Stomach (tissue), 19 donors: ENCODE measurements at places on chromosomes 5 and 9. TPM values are rescaled to one million over a fixed set of nuclear protein-coding genes. Genes with fewer than 3 reads are reported as not detected.

The CLIC3 gene
- total RNA-seq = not detected

- no peaks in the 10 kb centered on the region for H3K36me3 ChIP-seq
- no peaks in the 10 kb centered on the region for H3K4me1 ChIP-seq
- H3K4me3 ChIP-seq = no peak overlapping the region
Observed at GRCh38 chr5:7548596-7548995, 152.7 kb downstream of the ADCY2 start.

DNA sequence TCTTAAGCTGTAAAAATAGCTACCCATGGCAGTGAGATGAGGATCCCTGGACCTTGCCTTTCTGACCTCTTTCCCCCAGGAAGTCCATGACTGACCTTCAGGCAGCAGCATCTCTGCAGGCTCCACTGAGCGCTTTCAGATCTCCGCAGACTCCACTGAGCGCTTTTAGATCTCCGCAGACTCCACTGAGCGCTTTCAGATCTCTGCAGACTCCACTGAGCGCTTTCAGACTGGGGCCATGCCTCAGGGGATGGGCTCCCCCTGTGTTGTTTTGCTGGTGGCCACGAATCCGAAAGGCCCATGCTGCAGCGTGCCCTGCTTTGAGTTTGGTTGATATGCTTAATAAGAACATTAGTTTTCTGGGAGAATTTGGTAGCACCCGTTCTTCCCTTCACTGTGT lies 254.2 kb downstream of the FANCC start:
- no peak overlapping the region for H3K4me3 ChIP-seq
- DNase-seq = no peak
- peaks cover 39% of the 10 kb centered on the region for H3K36me3 ChIP-seq
- no peaks in the 10 kb centered on the region for H3K27me3 ChIP-seq
- peak overlapping the region; percentile 82 for H3K27ac ChIP-seq

GRCh38 chr5:16453609-16454008 lies 12.0 kb downstream of the ZNF622 start:
- no peaks in the 10 kb centered on the region for H3K27me3 ChIP-seq
- H3K27ac ChIP-seq = no peak overlapping the region
- H3K4me1 ChIP-seq = peaks cover 8% of the 10 kb centered on the region
- no peak for DNase-seq
- H3K36me3 ChIP-seq = peaks cover 91% of the 10 kb centered on the region
- no peak overlapping the region for H3K4me3 ChIP-seq

DNA sequence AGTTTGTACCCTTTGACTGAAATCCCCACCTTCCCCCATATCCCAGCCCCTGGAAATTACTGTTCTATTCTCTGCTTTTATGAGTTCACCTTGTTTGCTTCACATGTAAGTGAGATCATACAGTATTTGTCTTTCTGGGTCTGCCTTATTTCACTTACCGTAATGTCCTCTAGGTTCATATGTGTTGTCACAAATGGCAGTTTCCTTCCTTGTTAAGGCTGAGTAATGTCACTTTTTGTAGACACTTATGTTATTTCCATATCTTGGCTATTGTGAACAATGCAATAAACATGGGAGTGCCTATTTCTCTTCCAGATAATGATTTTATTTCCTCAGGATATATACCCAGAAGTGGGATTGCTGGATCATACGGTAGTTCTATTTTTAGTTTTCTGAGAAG lies 272.3 kb downstream of the MRPS30 start:
- H3K36me3 ChIP-seq = no peaks in the 10 kb centered on the region
- no peaks in the 10 kb centered on the region for H3K27me3 ChIP-seq
- H3K27ac ChIP-seq = no peak overlapping the region
- DNase-seq = no peak
- no peak overlapping the region for H3K4me3 ChIP-seq

GRCh38 chr5:73996151-73996755 lies 370.3 kb downstream of the ARHGEF28 start:
- no peak for DNase-seq
- no peaks in the 10 kb centered on the region for H3K27me3 ChIP-seq
- H3K4me1 ChIP-seq = no peaks in the 10 kb centered on the region
- no peak overlapping the region for H3K4me3 ChIP-seq
- no peaks in the 10 kb centered on the region for H3K36me3 ChIP-seq

GRCh38 chr9:99592834-99593574 lies 228.7 kb upstream of the NR4A3 start:
- H3K27ac ChIP-seq = no peak overlapping the region
- H3K4me3 ChIP-seq = no peak overlapping the region
- H3K27me3 ChIP-seq = no peaks in the 10 kb centered on the region
- H3K4me1 ChIP-seq = no peaks in the 10 kb centered on the region

- H3K36me3 ChIP-seq = no peaks in the 10 kb centered on the region
- no peak overlapping the region for H3K4me3 ChIP-seq
- H3K27me3 ChIP-seq = no peaks in the 10 kb centered on the region
- H3K27ac ChIP-seq = no peak overlapping the region
- no peaks in the 10 kb centered on the region for H3K4me1 ChIP-seq
- no peak for DNase-seq
Observed at GRCh38 chr5:92850886-92851285, 730.1 kb downstream of the NR2F1-AS1 start.

DNA sequence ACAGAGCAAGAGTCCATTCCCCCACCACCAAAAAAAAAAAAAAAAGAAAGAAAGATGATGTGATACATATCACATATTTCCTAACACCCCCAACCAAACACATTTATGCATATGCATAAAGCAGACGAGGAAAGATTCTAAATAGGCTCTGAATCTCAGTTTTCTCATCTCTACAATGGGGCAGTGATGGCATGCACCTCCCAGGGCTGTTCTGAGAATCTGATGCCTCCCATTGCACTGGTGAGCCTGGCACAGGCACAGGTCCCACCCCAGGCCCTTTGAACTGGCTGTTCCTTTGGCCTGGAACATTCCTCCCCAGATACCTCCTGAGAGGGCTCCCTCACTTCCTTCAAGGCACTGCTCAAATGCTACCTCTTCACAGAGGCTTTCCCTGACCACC lies 116.5 kb downstream of the C9orf50 start:
- H3K36me3 ChIP-seq = peaks cover 8% of the 10 kb centered on the region
- no peak for DNase-seq
- H3K4me3 ChIP-seq = no peak overlapping the region

The SPATA6L gene
- total RNA-seq = 16.5 TPM

The FANCG gene
- total RNA-seq = 1.3 TPM

GRCh38 chr5:78716206-78716605 lies 67.6 kb upstream of the LHFPL2 start:
- no peaks in the 10 kb centered on the region for H3K27me3 ChIP-seq
- H3K4me1 ChIP-seq = peaks cover 5% of the 10 kb centered on the region
- no peak overlapping the region for H3K4me3 ChIP-seq

DNA sequence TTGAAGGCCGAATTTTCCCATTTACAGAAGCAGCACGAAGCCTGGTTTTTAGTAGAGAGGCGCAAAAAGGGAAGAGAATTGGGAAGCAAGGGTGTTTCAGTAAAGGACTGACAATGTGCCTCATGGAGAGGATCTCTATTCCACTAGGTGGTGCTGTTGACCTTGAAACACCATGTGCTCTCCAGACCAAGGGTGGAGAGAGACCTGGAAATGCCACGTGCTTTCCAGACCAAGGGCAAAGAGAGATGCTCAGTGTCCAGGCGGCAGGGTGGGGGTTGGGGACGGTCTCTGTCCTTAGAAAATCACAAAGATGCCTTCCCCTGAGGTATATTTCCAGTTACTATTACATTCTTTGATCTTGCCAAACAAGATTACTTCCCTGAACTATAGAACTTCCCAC lies 425.3 kb downstream of the CSNK1G3 start:
- no peaks in the 10 kb centered on the region for H3K27me3 ChIP-seq
- H3K36me3 ChIP-seq = no peaks in the 10 kb centered on the region
- DNase-seq = peak; percentile 7
- H3K4me1 ChIP-seq = no peaks in the 10 kb centered on the region
- H3K27ac ChIP-seq = no peak overlapping the region
- no peak overlapping the region for H3K4me3 ChIP-seq

DNA sequence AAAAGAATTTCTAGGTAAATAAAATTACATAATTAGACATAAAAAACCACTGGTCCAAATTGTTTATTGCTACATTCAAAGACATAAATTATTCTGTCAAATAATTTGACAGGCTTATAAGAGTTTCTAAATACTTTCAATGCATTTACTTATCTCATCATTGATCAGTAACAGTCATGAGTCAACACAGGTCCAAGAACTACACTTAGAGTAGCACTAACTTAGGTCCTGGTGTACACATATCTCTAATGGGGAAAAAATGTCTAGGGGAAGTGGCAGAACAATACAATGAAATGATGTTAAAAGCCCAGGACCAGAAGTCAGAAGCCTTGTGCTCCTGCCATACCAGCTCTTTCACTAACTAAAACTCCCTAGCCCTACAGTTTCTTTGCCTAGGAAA lies 96.5 kb upstream of the SLCO6A1 start:
- no peak overlapping the region for H3K4me3 ChIP-seq
- H3K4me1 ChIP-seq = no peaks in the 10 kb centered on the region
- no peaks in the 10 kb centered on the region for H3K27me3 ChIP-seq
- no peak for DNase-seq
- no peak overlapping the region for H3K27ac ChIP-seq
- no peaks in the 10 kb centered on the region for H3K36me3 ChIP-seq

The HK3 gene
- 2.6 TPM for total RNA-seq

DNA sequence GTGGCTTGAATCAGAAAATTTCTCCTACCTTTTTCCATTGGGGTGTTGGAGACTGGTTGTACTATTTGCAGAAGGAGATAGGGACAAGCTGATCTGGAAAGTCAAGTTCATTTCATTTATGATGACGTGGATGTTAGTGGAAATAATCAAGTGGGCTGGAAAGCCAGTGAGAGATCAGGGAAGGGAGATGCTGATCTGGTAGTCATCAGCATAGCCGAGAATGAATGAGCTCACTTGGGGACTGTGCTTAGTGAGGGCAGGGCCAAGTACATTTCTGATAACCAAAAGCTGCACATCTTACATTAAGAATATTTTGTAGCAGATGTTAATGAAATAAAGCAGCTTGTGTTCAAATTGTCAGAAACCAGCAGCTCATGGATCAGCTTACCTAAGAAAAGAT lies 12.1 kb downstream of the MAN2A1 start:
- H3K27me3 ChIP-seq = no peaks in the 10 kb centered on the region
- H3K4me3 ChIP-seq = no peak overlapping the region
- H3K4me1 ChIP-seq = peaks cover 55% of the 10 kb centered on the region
- no peaks in the 10 kb centered on the region for H3K36me3 ChIP-seq
- DNase-seq = peak; percentile 33

DNA sequence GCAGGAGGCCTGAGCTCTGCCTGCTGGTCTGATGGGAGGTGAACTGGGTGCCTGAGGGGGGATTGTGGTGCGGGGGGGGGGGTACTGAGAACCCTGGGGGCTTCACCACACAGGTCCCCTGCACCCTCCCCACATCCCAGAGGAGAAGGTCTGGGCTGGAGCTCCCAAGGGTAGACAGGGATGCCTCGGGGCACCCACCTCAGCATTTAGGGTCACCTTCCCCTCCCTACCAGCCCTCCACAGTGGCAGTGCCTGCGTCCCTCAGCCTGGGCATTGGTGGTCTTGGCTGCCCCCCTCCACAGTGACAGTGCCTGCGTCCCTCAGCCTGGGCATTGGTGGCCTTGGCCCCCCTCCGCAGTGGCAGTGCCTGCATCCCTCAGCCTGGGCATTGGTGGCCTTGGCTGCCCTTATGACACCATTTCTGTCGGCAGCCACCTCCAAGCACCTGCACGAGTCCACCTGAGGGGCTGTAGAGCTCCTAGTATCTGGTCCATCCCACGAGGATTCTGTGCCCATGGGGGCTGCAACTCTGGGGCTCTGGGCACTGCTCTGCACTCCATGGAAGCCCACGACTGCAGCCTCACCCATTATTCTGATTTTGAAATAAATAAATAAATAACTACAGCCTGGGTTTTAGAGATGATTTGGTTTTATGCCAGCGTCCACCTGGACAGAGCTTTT lies 21.5 kb downstream of the NKD2 start:
- H3K4me3 ChIP-seq = no peak overlapping the region
- H3K27me3 ChIP-seq = no peaks in the 10 kb centered on the region
- no peaks in the 10 kb centered on the region for H3K36me3 ChIP-seq

- no peaks in the 10 kb centered on the region for H3K4me1 ChIP-seq
- H3K4me3 ChIP-seq = no peak overlapping the region
- DNase-seq = no peak
- no peak overlapping the region for H3K27ac ChIP-seq
- peaks cover 4% of the 10 kb centered on the region for H3K36me3 ChIP-seq
Observed at GRCh38 chr5:171851251-171851650, 65.6 kb downstream of the SMIM23 start.

GRCh38 chr9:101487443-101487840 lies 46.2 kb upstream of the RNF20 start:
- no peak for DNase-seq
- H3K4me3 ChIP-seq = peak overlapping the region; percentile 67
- H3K4me1 ChIP-seq = no peaks in the 10 kb centered on the region

DNA sequence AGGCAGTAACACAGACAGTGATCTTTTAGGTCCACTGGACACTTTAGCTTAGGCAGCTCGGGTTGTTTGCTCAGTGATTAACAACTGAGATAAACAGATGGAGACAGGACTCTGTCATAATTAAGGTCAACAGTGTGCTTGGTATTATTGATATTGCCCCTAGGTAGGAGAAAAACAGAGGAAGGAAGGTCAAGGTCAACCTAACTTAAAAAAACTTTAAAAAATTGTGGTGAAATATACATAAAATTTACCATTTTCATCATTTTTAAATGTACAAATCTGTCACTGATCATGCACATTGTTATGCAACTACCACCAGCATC lies 2.1 kb upstream of the HSPA4 start:
- H3K27ac ChIP-seq = no peak overlapping the region
- no peaks in the 10 kb centered on the region for H3K36me3 ChIP-seq
- no peaks in the 10 kb centered on the region for H3K27me3 ChIP-seq
- peak; percentile 20 for DNase-seq
- no peak overlapping the region for H3K4me3 ChIP-seq

The IZUMO3 gene
- total RNA-seq = not detected

The CKMT2 gene
- 10.5 TPM for total RNA-seq

The PAEP gene
- total RNA-seq = not detected

The MYOZ3 gene
- not detected for total RNA-seq

DNA sequence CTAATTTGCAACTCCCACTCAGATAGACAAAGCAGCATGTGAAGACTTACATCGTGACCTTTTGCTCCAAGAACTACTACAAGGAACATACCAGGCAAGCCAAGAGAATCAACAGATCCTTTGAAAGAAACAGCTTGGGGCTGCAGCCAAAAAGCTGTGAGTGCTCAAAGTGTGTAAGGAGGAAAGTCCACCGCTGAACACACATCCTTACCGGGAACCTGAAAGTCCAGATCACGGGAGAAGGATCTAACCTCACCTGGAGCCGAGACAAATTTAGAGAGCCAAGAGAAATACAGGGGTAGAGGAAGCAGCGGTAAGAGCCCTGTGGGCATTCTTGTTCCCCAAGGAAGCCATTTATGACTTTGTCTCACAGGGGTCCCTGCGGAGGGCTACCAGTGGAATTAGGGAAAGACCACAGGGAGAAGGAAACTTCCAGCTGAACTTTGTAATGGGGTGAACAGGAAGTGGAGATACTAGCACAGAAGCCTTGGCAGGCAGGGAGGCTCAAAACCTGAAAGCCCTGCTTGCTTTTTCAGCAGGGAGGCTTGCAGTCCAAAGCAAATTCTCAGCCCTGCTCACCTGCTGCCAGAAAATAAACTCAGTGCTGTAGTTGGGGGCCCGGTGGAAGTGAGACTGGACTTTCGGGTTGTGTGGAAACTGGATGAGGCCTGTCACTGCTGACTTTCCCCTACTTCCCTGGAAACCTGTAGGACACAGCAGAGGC lies 350.2 kb downstream of the DTWD2 start:
- no peak overlapping the region for H3K4me3 ChIP-seq
- peak overlapping the region; percentile 78 for H3K27ac ChIP-seq
- peak; percentile 83 for DNase-seq
- H3K27me3 ChIP-seq = no peaks in the 10 kb centered on the region
